ENCODE measurements at places on chromosomes 4 and X.

- DNase-seq = no peak
These were observed 441.0 kb downstream of the GPM6A start for GRCh38 chr4:175371091-175371490.

GRCh38 chr4:7876201-7876875 lies 63.3 kb downstream of the AFAP1 start:
- DNase-seq = no peak

- no peak for DNase-seq
These were observed 123.2 kb downstream of the BMPR1B start for GRCh38 chr4:94880956-94881355.

GRCh38 chrX:111020283-111020682 lies 75.7 kb upstream of the PAK3 start:
- DNase-seq = no peak

DNA sequence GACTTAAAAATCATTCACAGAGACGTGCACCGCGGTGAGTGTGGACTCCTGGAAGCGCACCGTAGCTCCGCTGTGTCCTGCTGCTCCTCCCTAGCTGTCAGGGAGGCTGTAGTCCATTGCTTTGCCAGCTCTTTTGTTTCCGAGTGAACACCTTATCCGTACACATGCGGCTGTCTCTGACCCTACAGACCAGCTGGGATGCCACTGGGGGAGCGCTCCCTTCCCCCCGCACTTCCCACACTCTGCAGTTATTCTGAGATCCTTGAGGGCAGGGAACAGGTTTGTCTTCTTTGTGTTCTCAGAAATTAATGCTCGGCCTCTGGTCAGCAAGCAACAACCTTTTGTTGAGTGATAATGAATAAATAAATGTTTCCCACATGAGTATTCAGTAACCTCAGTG lies 33.7 kb upstream of the MSANTD1 start:
- DNase-seq = no peak

- no peak for DNase-seq
These were observed 1649.8 kb upstream of the PCDH10 start for GRCh38 chr4:131499141-131499873.

- no peak for DNase-seq
These were observed 600 bp upstream of the BEX2 start for GRCh38 chrX:103311399-103311780.

- no peak for DNase-seq
These were observed 1679.2 kb upstream of the TENM3 start for GRCh38 chr4:180564026-180564425.

DNA sequence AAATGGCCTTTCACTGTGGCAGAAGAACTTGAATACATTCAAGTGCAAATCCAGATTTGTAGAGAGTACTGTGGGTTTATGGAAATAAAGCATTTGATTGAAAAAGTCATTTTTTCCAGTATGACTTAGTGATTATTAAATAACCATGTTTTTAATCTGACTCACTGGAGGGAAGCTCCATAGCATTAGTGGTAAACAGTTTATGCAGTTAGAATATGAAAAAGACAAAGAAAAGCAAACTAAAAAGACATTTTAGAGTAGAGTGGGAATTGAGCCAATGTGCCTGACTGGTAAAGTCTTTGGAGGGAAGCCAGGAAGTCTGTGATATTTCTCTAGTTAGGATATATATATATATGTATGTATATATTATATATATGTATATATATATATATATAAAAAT lies 53.4 kb downstream of the FAT4 start:
- no peak for DNase-seq

DNA sequence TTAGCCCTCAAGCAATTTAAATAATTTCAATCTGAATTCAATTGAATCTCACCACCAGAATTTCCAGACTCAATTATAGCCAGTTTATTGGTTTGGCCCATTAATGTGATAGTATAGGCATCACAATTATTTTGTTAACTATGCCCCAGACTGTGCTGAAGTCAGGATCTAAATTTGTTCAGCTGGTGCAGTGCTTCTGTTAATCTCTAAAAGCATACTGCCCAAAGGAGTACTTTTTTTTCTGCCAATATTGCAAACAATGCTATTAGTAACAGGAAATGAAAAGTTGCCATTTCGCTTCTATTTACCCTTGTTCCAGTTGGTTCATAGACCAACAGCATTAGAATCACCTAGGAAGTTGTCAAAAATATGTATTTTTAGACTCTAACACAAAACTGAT lies 171.0 kb downstream of the GPM6A start:
- DNase-seq = no peak

DNA sequence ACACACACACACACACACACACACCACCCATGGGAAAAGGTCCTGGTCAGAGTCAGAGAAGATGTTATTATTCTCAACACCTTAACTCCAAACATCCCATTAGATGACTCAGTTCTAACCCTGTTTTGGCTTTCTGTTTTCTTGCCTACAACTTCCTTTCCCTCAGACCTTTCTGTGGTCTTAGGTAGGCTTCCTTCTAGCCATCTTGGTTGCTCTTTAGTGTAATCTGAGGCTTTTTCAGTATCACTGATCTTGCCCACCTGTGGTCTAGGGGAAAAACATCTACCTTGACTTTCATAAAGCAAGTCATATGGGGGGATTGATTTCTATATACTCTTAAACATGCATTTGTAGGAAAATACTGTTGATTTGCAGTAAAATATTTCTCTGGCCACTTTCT lies 56.9 kb downstream of the ATG4A start:
- DNase-seq = peak; percentile 7

DNA sequence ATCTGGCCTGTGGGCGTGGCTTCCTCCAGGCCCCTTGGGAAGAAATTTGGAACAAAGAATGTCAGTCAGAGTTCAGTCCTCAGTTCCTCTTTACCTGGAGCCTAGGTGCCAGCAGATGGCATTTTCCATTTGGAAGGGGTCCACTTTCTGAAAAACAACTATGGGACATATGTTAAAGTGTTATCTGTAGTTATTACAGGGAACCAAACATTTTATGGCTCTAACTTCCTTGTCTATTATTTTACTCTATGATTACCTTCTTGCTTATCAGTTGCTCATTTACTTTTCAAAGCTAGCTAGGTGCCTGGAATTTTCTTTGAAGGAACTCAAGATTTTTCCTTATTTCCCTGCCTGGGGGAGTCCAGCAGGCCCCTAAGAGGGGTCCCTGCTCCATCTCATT lies 159.8 kb upstream of the PUDP start:
- no peak for DNase-seq

GRCh38 chr4:15881820-15882219 lies 56.7 kb downstream of the FGFBP1 start:
- DNase-seq = no peak

DNA sequence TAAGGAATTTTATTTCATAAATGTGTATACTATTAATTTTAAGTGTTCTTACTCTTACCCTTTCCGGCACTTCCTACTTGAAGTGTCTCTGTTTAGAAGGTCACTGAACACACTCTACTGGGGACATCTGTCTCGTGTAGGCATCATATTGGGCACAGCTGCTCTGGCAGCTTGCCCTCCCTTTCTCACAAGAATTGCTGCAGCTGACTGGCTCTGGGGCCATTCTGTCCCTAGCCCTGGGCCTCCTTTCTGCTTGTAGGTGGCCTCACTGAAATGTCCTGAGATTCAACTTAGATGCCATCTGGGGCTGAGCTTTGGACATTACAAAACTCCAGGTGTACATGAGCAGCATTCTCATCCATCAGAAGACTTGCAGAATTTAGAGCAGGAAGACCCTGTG lies 49.6 kb downstream of the SMAD1 start:
- no peak for DNase-seq

- DNase-seq = no peak
These were observed 35.1 kb downstream of the PRSS12 start for GRCh38 chr4:118317691-118318090.

- DNase-seq = no peak
These were observed 152.7 kb downstream of the FSTL5 start for GRCh38 chr4:162011089-162011488.

GRCh38 chr4:100060765-100061416 lies 110.8 kb upstream of the H2AZ1 start:
- no peak for DNase-seq

GRCh38 chrX:19879735-19880378 lies 7.5 kb downstream of the SH3KBP1 start:
- no peak for DNase-seq

GRCh38 chr4:72702948-72703347 lies 133.9 kb upstream of the ADAMTS3 start:
- no peak for DNase-seq

GRCh38 chr4:17310269-17310652 lies 201.6 kb downstream of the QDPR start:
- DNase-seq = no peak

GRCh38 chr4:77127837-77128621 lies 29.0 kb upstream of the CCNG2 start:
- DNase-seq = no peak

GRCh38 chr4:126223784-126224407 lies 909.1 kb downstream of the FAT4 start:
- no peak for DNase-seq

DNA sequence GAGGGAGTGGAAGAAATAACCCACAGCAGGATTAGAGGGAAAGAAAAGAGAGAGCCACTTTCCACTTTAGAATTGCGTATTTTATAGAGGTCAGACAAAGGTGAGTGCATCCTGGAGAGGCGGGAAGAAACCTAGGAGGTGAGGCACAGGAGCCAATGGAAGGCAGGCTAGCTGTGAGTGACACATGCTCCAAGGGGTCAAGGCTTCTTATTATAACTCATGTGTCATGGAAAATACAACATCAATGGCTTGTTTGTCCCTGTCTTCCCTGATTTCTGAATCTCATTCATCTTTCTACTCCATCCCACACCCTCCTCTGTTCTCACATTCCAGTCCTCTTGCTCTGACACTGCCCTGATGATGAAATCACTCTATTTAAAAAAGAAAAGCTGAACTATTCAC lies 14.4 kb downstream of the ANXA3 start:
- DNase-seq = no peak

- no peak for DNase-seq
These were observed 3.4 kb downstream of the GALNT7 start for GRCh38 chr4:173171987-173172386.

GRCh38 chr4:33171873-33172525 lies 2451.8 kb downstream of the PCDH7 start:
- no peak for DNase-seq

DNA sequence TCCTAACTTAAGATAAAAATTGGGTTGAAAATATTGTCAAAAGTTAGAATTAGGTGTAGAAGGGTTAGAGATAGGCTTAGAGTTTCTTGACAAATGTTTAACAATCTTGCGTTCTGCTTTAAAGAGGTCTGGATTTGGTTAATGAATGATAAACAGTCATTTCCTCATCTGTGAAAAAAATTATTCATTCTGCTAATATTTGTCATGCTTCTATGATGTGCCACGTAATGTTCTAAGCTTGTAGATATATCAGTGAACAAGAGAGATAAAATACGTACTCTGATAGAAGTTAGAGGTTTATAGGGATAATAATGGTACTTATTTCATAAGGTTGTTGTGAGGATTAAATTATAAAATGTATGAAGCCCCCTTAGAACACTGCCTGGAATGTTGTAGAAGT lies 443.0 kb upstream of the GALNT7 start:
- no peak for DNase-seq

DNA sequence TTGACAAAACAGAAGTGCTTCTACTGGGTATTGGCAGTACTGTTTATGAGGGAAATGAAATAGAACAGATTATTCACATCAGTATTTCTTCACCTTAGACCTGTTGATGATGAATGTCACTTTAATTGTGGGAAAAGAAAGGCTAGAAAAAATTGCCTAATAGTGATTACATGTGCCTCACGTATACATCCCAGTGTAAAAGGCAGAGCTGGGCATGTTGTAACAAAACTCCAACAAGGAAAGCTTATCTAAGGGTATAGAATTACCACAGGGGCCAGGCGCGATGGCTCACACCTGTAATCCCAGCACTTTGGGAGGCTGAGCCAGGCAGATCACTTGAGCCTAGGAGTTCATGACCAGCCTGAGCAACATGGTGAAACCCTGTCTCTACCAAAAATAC lies 4.2 kb downstream of the PGM2 start:
- no peak for DNase-seq

DNA sequence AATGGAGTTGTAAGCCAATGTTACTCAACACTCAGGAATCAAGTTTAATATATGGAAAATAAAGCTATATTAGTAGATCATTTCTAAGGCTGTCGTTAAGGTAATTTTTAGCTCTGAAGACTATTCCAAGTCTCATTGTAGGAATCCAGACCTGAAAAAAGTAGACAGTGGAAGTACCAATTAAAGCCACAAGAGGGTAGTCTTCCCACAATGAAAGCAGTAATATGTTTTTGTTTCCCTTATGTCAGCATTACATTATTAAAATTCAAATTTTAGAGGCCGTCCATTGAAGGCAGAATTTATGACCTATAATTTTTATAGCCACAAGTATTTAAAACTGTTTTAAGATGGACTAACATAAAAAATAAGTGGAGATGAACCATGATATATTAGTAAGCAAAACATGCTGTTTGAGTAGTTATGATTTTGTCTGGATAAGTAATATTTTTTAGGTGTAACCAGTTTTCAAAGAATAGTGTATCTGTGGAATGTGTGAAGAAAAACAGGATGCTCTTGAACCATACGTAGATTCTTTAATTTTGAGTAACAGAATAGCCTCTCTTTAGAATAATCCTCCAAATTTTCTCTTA lies 372.6 kb upstream of the TECRL start:
- no peak for DNase-seq

GRCh38 chr4:80263541-80264351 lies 2.7 kb upstream of the FGF5 start:
- no peak for DNase-seq

- no peak for DNase-seq
These were observed 172.0 kb downstream of the CFAP299 start for GRCh38 chr4:80507507-80507906.

DNA sequence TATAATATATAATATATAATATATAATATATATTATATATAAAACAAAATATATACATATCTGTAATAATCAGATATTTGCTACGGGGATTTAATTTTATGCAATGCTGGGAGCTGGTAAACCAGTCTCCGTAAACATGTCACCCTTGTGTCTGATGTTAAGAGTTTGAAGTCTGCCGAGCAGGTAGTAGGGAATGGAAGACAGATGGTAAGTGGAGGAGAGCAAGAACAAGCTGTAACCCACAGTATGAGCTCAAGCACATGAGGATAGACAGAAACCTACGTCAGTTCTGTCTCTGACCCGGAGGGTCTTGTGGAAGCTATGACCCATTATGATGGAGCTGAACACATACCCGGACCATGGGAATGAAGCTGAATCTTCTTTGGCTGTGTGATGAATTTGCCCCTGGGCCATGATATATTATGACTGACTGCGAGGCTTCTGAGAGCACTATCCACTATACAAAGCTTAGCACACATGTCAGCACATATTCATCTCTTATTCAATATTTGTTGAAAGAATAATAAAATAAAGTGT lies 46.2 kb downstream of the TIGD2 start:
- DNase-seq = no peak

- no peak for DNase-seq
These were observed 145.8 kb downstream of the MSN start for GRCh38 chrX:65813245-65813644.

GRCh38 chr4:38030023-38030422 lies 69.8 kb downstream of the PTTG2 start:
- DNase-seq = no peak
